ENCODE measurements at places on chromosomes 3 and 15. TPM values are rescaled to one million over a fixed set of nuclear protein-coding genes. Genes with fewer than 3 reads are reported as not detected.

Gene TMEM212
- polyA plus RNA-seq, result not detected

Gene HTD2
- polyA plus RNA-seq, result 11.3 TPM

Gene SIAH2
- 40.7 TPM for polyA plus RNA-seq

Gene CLDN11
- 125 TPM for polyA plus RNA-seq

Gene STAB1
- 50.7 TPM for polyA plus RNA-seq

Gene ATP13A5
- 0.07 TPM for polyA plus RNA-seq

Gene PIGB
- polyA plus RNA-seq, result 13.5 TPM

Gene MYLK
- 167 TPM for polyA plus RNA-seq

Gene KIF15
- polyA plus RNA-seq, result 0.35 TPM

Gene KNL1
- 0.15 TPM for polyA plus RNA-seq

Gene GOLGA6L7
- not detected for polyA plus RNA-seq

Gene PLA2G4B
- polyA plus RNA-seq, result 10.6 TPM

Gene GP9
- polyA plus RNA-seq, result not detected

Gene IL17RE
- polyA plus RNA-seq, result 2.0 TPM

Gene FSIP1
- polyA plus RNA-seq, result 0.25 TPM

Gene CNOT10
- polyA plus RNA-seq, result 12.3 TPM

Gene LRRC49
- polyA plus RNA-seq, result 11.9 TPM

Gene RHOV
- 0.07 TPM for polyA plus RNA-seq

Gene COL6A5
- 0.04 TPM for polyA plus RNA-seq

Gene CELSR3
- 0.69 TPM for polyA plus RNA-seq

Gene THAP10
- 2.9 TPM for polyA plus RNA-seq

All from ovary (tissue), 10 donors.